ENCODE measurements at places on chromosomes 16 and 17. TPM values are rescaled to one million over a fixed set of nuclear protein-coding genes. Genes with fewer than 3 reads are reported as not detected.

The FA2H gene
- total RNA-seq = 0.26 TPM

The RUNDC3A gene
- total RNA-seq = 2.0 TPM

The DYNLRB2 gene
- 1.9 TPM for total RNA-seq

The LITAFD gene
- total RNA-seq = not detected

The SCIMP gene
- 0.42 TPM for total RNA-seq

The SLC13A2 gene
- not detected for total RNA-seq

The ARL6IP1 gene
- total RNA-seq = 190 TPM

The HOXB1 gene
- total RNA-seq = not detected

The OR1G1 gene
- not detected for total RNA-seq

The SMPD3 gene
- total RNA-seq = 2.0 TPM

The NAGPA gene
- total RNA-seq = 5.5 TPM

The CYBC1 gene
- 27.2 TPM for total RNA-seq

The MT1A gene
- not detected for total RNA-seq

The NPIPB13 gene
- total RNA-seq = 3.8 TPM

The CACNG4 gene
- 4.0 TPM for total RNA-seq

The OR2C1 gene
- 0.85 TPM for total RNA-seq

The ARSG gene
- 3.3 TPM for total RNA-seq

The TP53TG3C gene
- total RNA-seq = not detected

The DDX42 gene
- total RNA-seq = 138 TPM

The JUP gene
- total RNA-seq = 51.4 TPM

The GRAPL gene
- total RNA-seq = 2.6 TPM

The HID1 gene
- 5.7 TPM for total RNA-seq

The KCTD19 gene
- 1.1 TPM for total RNA-seq

The WSCD1 gene
- total RNA-seq = 6.8 TPM

The SCN4A gene
- total RNA-seq = 1.6 TPM

The ACE gene
- total RNA-seq = 8.0 TPM

The USP32 gene
- 63.7 TPM for total RNA-seq

The STX4 gene
- 18.0 TPM for total RNA-seq

The DPEP2NB gene
- not detected for total RNA-seq

The DPEP2 gene
- total RNA-seq = 2.3 TPM

The C16orf92 gene
- not detected for total RNA-seq

The ETV4 gene
- total RNA-seq = 0.95 TPM

The PLLP gene
- total RNA-seq = 2.5 TPM

The ERN2 gene
- 2.0 TPM for total RNA-seq

The WNK4 gene
- total RNA-seq = 0.26 TPM

The UTS2R gene
- not detected for total RNA-seq

The SMIM22 gene
- 13.4 TPM for total RNA-seq

The GPRC5C gene
- 27.0 TPM for total RNA-seq

The EVI2A gene
- 6.9 TPM for total RNA-seq

The RRN3 gene
- total RNA-seq = 40.6 TPM

The TNRC6A gene
- 72.8 TPM for total RNA-seq

The SLC39A11 gene
- total RNA-seq = 23.8 TPM

The LPO gene
- total RNA-seq = not detected

The PPM1E gene
- total RNA-seq = 1.3 TPM

The ARHGDIG gene
- 2.3 TPM for total RNA-seq

The MPP2 gene
- total RNA-seq = 3.7 TPM

The NPIPB2 gene
- 7.1 TPM for total RNA-seq

All from urinary bladder (tissue), 4 donors.